ACHN (cell line): ENCODE measurements at places on chromosomes 12 and 14.

- no peak for DNase-seq
Observed at GRCh38 chr14:105418269-105419194, 1.1 kb upstream of the MTA1 start.

- peak; percentile 10 for DNase-seq
Observed at GRCh38 chr12:15131431-15131830, 89.8 kb downstream of the RERG start.

- no peak for DNase-seq
Observed at GRCh38 chr14:98510392-98510791, 761.6 kb downstream of the BCL11B start.

DNA sequence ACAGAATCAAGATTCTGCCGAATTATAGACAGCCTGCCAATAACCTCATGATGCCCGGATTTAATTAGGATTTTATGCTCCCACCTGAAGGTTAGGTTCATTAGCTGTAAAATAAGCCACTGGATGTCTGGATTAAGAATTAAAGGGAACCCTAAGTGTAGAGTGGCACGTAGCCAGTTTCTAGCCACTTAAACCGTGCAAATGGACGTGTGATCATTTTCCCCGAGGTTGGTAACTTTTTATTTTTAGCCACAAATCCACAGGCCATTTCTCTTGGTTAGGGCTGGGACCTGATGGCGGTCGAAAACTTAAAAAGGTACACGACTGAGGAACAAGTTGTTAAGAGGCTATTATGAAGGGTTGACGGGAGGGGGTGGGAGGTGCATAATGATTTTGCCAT, 127.3 kb upstream of the TMPO start:
- no peak for DNase-seq

DNA sequence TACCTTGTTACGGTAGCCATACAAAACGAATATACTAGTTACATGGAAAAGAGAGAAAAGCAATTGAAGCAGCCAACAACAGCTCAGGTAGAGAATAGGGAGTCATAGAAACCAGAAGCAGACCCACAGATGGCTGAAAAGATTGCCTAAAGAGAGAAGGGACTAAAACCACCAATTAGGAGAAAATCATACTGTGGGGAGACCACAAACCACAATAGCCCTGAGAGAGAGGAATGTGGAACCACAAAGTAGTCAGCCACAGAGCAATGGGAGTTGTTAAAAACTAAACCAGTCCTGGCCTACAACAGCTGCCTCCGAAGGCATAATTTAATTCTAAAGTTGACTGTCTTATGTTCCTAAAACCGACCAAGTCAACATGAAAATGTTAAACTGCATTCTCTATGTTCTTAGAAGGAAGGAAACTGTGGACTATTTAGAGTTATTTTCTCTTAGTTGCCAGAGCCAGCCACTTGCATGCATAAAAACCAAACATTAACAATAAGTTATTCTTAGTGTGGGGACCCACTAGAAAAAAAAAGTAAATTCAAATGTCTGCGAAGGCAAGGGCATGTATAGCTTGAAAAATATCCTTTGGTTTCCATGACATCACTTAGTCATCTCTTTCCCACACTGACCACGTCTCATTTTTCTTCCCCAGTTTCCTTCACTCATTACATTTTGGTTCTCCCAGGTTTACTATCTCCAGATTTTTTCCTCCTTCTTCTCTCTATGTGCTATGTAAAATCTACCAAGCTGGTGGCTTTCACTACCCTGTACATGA, 398.1 kb downstream of the NOVA1 start:
- DNase-seq, result peak; percentile 40

DNA sequence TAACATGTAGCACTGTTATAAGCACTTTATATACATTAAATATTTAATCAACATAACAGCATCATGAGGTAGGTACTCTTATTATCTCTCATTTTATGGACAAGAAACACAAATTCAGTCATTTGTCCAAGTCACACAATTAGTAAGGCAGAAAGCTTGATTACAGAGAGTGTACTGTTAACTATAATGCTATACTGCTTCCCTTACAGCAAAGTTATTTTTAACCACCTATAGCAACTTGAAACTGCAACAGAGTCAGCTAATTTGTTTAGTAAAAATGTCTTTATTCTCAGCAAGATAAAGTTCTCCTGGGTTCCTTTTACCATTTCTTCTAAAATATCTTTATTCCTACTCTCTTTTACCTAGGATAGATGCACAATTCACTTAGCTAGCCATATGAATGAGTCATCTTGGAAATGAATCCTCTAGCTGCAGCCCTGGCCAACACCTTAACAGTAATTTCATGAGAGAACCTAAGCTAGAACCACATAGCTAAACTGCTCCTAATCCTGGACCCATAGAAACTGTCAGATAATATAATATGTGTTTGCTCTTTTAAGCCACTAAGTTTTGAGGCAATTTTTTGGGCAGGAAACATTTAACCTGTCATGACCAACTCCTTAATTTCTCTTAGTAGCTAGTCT, 90.2 kb upstream of the HECTD1 start:
- DNase-seq, result no peak

DNA sequence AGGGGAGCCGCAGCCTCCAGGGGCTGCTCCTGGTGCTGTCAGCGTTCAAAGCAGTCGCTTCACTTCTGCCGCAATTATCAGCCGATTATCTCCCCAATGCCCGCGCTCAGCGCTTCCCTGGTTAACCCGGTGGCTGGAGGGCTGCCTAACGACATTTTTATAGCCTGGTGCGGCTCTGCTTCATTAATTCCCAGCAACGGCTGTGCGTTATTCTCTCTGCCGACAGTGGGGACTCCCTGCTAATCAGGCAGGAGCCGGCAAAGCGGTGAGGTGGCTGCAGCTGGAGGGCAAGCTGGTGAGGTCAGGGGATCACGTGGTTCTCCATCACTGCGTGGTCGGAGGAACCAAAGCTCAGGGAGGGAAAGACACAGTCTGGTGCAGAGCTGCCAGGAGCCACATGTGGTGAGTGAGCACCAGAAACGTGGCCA, 62.9 kb downstream of the GLRX5 start:
- DNase-seq, result peak; percentile 22

GRCh38 chr12:48001505-48002413, 2.5 kb downstream of the COL2A1 start:
- DNase-seq, result peak; percentile 50

DNA sequence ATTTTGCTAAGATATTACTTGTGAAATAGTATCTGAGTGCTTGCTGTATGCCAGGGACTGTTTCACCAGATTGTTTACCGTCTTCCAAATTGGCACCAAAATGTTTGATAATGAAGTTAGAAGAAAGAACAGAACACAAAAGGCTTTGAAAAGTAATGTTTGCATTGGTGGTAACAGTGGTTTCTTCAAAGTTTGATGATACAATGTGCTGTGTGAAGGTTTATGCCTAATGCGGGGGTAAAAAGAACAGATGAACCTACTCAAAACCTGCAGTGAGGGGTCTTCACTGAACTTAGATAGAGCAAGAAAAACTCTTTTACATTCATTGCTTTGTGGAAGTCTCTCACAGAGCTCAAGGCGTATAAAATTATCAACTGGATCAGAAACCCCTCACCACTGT, 76.2 kb downstream of the PRKCH start:
- no peak for DNase-seq

DNA sequence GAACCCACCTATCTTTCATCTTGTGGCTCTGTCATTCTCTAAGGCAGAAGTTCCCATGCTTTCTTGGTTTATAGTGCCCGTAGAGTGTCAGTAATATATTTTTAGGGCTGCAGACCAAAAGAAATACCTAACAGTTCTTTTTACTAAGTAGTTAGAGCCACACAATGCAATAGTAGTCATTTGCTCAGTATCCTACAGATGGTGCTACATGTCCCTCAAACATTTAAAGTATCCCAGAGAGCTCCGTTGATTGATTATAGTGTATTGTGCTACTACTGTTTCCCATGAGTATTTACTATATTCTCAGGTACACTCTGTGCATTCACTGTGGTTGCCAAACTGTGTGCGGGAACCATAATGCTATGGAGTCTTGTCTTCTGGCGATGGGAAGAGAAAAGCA, 4.7 kb upstream of the PLBD1 start:
- no peak for DNase-seq

DNA sequence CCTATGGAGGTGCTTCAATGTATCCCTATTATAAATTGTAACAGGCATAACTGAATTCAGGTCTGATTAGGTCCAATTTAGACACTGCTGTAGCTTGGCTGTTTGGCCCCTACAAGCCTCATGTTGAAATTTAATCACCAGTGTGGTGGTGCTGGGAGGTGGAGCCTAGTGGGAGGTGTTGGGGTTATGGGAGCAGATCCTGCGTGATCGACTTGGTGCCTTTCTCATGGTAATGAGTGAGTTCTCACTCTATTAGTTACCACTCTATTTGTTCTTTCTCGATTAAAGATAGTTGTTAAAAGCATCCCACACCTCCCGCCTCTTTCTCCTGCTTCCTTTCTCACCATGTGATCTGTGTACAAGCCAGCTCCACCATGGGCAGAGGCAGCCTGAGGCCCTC, 122.1 kb downstream of the FOXA1 start:
- no peak for DNase-seq

GRCh38 chr12:52067081-52067374, 2.8 kb upstream of the ATG101 start:
- no peak for DNase-seq

DNA sequence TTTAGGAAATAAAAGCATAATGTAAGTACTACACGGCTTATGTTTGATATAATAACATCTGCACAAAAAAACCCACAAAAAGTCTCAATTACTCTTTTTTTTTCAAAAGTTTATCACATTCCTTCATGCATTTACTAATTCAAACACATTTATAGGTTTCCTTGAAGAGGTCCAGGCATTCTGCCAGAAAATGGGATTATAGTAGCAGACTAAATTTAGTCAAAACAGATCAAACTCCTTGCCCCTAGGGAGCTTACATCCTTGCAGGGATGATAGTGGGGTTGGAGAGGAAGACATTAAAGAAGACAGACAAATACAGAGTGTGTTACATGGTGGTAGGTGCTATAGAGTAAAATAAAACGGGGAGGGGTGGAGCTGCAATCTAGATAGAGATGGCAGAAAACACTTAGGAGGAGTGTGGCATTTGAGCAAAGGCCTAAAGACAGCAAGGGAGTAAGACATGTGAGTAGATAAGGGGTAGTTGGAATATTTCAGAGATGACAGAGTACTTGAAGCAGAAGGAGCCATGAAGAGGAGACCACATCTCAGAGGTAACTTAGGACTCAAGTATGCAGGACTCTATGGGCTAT, 266.9 kb downstream of the PPFIA2 start:
- DNase-seq, result no peak

GRCh38 chr14:23068789-23069412, 11.6 kb upstream of the CDH24 start:
- peak; percentile 90 for DNase-seq

GRCh38 chr14:20490563-20490962, 14.8 kb upstream of the RNASE10 start:
- no peak for DNase-seq

DNA sequence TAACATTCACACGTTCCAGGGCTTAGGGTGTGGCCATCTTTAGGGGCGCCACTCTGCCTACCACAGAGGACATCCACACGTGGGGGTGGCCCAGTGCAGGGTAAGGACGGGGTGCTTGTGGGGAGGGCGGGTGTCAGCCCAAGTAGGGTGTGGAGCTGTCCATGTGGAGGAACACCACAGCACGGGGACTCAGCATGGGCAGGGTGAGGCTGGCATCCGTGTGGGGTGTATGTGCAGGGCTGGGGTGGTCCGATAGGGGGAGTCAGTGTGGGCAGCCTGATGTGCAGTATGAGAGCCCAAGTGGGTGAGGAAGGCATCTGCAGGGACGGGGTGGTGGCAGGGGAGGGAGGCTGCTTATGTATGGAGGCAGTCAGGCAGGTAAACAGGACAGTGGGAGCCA, 17.7 kb downstream of the PSMC1 start:
- DNase-seq, result no peak

- no peak for DNase-seq
Observed at GRCh38 chr12:1962051-1963020, 41.9 kb downstream of the DCP1B start.

DNA sequence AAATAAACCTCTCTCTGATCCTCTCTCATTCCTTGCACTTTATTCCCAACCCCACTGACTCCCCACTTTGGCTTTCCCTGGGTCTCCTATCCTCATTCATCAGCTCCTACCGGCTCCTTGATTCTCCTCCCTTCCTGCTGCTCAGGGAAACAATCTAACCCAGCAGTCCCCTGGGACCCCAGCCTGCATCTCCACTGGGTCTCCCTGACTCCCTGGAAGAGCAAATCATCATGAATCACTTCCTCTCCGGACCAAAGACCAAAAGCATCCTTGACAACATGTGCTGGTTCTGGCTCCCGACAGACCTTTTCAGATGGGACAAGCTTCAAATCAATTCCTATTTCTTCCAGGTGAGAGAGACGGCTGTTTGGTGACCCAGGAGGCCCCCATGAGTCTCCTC, 76.6 kb downstream of the HSPB8 start:
- DNase-seq, result no peak

DNA sequence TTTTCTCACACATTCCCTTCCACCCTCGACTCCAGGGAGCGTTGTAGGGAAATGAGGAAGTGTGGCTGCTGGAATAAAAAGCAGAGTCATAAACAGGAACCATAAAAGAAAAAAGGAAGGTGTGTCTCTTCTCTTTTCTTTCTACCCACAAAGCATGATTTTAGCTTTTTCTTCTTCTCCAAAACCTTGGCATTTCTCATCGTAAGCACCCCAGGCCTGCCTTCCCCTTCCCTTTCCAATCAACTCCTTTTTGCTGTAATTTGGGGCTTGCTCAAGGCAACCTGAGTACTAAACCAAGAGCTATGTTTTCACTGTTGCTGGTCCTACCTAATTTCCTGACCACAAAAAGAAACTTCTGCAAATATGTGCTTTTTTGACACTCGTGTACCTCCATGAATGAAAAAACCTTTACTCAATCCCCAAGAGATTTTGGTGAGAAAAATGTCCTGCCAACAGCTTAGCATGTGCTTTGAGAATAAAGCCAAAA, 9.2 kb downstream of the PLBD1 start:
- DNase-seq, result no peak

DNA sequence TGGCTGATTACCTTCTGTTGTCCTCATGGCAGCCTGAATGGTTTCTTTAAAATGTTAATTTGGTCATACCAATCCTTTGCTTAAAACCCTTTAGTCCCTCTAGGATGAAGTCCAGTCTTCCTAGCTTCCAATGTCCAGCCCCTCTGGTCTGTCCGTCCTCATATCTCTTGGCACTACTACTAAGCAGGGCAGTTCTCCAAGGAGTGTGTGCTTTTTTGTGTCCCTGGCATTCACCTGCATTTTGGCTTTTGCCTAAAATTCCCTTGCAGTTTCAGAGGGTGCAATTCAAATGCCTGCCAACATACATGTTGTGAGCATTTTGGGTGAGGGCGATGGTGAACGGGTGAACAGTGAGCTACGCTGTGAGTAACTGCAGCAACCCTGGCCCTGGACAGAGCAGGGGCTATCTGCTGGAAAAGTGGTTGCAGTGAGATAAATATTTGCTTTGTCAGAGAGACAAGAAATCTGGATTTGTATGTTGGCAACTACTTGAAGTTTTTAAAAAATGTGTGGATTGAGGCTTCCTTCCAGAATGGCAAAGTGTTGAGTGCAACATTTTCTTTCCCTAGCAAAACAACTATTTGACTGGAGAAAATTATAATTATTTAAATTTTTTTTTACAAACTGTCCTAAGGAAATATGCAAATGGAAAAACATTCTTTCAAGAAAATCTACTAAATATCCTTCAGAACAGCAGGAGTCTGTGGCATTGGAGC, 14.6 kb downstream of the GALNT8 start:
- no peak for DNase-seq
